ENCODE measurements at places on chromosomes 16 and 17. TPM values are rescaled to one million over a fixed set of nuclear protein-coding genes. Genes with fewer than 3 reads are reported as not detected.

Gene TMC7
- total RNA-seq = 1.5 TPM

Gene MFAP4
- 122 TPM for total RNA-seq

Gene QRICH2
- 2.3 TPM for total RNA-seq

Gene CD300E
- total RNA-seq = not detected

Gene CD300LB
- not detected for total RNA-seq

All from H4 (cell line).